Activated CD4-positive, alpha-beta memory T cell treated with anti-CD3 and anti-CD28 coated beads for 36 hours (primary cell): ENCODE measurements at places on chromosomes 16 and 17. TPM values are rescaled to one million over a fixed set of nuclear protein-coding genes. Genes with fewer than 3 reads are reported as not detected.
A peak's percentile ranks its signal among the peaks of the same experiment; 100 is the strongest.

DNA sequence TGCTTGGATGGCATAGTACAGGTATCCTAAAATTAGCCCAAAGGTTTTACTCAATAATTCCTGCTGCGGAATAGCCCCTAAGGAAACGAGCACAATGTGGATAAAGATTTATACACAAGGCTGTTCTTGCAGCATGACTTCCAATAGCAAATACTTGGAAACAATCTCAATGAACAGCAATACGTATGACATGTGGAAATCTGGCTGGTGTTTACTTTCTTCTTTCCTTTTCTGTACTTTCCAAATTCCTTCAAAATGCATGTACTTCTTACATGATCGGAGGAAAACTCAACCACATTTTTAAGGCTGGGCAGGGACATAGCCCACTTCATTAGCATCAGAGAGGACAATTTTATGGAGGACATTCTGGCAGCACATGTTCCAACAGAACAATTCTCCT lies 86.6 kb downstream of the C16orf95 start:
- no peak for DNase-seq
- H3K27me3 ChIP-seq = peaks cover under 1% of the 10 kb centered on the region
- no peaks in the 10 kb centered on the region for H3K4me1 ChIP-seq
- H3K4me3 ChIP-seq = no peak overlapping the region
- H3K36me3 ChIP-seq = no peaks in the 10 kb centered on the region

The MYO15B gene
- total RNA-seq = 20.5 TPM

GRCh38 chr17:65072660-65073071 lies 16.1 kb upstream of the GNA13 start:
- no peaks in the 10 kb centered on the region for H3K4me1 ChIP-seq
- DNase-seq = no peak
- no peak overlapping the region for H3K27ac ChIP-seq
- H3K27me3 ChIP-seq = no peaks in the 10 kb centered on the region
- H3K4me3 ChIP-seq = no peak overlapping the region

DNA sequence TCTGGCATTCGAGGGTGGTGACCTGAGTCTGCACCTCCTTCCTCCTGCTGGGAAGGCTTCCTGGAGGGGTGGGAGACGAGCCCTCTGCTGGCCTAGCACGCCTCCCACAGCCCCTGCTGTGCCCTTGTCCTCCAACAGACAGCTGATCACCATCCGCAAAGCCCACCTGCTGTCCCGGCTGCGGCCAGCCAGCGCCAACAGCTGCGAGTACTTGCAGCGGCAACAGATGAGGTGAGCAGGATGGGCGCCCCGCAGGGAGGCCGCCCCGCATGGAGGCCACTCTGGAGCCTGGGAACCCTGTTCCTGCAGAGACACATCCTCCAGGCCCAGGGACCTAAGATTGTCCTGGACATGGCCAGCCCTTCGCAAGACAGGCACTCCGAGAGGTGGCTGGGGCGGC lies 21.6 kb downstream of the UBALD1 start:
- DNase-seq = no peak
- no peaks in the 10 kb centered on the region for H3K27me3 ChIP-seq

- no peaks in the 10 kb centered on the region for H3K27me3 ChIP-seq
- no peaks in the 10 kb centered on the region for H3K4me1 ChIP-seq
- no peaks in the 10 kb centered on the region for H3K36me3 ChIP-seq
- no peak for DNase-seq
- no peak overlapping the region for H3K27ac ChIP-seq
Observed at GRCh38 chr17:71664861-71665260, 456.0 kb upstream of the SOX9 start.

The ABCA10 gene
- 0.38 TPM for total RNA-seq

DNA sequence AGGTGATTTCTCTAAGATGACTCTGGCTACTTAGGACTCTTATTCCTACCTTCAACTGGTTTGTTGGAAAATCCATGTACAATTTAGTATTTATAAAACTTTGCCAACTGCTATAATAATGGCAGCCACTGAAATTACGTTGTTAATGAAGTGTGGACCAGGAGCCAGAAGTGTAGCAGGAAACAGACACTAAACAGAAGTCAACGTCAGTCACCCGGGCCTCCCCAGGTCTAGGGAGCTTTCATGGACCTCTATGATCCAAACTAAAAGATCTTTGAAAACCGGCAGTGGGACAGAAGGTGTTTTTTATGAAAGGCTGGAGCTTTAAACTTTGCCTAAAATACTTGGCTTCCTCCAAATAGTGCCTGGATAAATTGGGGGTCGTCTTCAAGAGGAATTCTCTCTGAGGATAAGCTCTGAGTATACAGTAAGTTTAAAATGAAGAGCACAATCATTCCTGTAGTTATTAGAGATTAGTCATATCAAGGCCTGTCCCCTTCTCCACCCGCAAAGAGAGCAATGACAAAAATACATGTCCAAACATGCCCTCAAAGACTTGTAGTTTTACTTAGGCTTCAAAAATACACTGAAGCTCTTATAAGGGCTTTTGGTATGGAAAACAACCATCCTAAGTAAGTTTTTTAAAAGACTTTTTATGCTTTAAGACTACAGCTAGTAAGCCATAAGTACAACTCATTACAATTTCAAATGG lies 34.6 kb downstream of the DCUN1D3 start:
- H3K36me3 ChIP-seq = peaks cover 6% of the 10 kb centered on the region
- no peak overlapping the region for H3K4me3 ChIP-seq
- no peaks in the 10 kb centered on the region for H3K27me3 ChIP-seq
- peaks cover 26% of the 10 kb centered on the region for H3K4me1 ChIP-seq
- H3K27ac ChIP-seq = peak overlapping the region; percentile 66
- no peak for DNase-seq

DNA sequence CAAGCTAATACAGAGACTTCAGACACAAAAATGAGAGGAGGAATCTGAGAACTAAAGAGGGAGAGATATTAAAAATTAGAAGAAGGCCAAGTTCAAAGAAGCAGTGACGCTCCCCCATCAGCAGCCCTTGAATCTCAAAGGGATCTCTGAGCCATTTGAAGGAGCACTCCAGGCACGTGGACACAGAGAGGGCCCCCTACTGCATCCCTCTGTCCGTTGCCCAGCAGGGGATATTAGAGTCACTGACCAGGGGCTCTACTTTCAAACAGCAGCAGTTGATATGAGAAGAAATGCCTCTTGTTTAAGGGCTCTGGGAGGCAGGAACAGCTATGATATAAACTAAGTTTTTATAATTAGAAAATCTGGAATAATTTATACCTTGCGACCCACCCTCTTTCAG lies 479.0 kb upstream of the SALL1 start:
- H3K27me3 ChIP-seq = no peaks in the 10 kb centered on the region
- no peaks in the 10 kb centered on the region for H3K4me1 ChIP-seq
- no peak for DNase-seq
- no peaks in the 10 kb centered on the region for H3K36me3 ChIP-seq
- H3K4me3 ChIP-seq = no peak overlapping the region

The CBFA2T3 gene
- total RNA-seq = not detected

DNA sequence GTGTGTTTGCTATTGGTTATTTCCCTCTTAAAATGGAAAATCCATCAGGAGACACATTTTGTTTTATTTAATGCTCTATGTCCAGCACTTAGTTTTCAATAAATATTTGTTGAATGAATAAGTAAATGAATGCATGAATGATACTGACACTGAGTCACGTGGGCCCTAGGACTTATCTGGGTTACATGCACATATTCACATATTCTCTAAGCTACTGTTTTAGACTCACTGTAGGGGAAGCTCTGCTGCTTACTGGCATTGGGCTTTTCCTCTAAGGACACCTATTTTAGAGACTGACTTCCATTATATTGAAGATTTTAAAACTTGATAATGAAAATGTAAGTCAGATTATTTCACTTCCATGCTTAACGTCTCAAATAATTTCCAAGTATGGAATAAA lies 327.2 kb downstream of the UTP18 start:
- H3K4me3 ChIP-seq = no peak overlapping the region
- H3K27me3 ChIP-seq = peaks cover 1% of the 10 kb centered on the region
- no peak overlapping the region for H3K27ac ChIP-seq
- H3K4me1 ChIP-seq = no peaks in the 10 kb centered on the region
- no peak for DNase-seq

DNA sequence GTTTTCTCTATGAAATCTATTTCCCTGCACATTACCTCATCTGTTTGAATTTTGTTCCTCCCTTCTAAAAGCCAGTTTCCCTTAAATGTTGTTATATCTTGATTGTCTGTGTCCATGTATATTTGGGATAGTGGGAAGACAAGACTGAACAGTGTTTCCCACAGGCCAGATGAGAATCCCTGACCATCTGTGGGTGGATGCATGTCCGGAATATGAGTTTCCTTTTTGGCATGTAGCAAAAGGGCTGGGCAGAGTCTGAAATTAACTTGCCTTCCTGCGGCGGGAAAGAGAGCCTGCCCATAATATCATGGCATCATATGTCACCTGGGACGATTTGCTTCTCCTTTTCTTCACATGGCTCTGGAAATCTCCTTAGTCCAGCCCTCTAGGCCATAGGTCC lies 385.8 kb upstream of the MAF start:
- DNase-seq = no peak
- H3K27me3 ChIP-seq = no peaks in the 10 kb centered on the region
- no peaks in the 10 kb centered on the region for H3K4me1 ChIP-seq
- no peak overlapping the region for H3K4me3 ChIP-seq
- no peak overlapping the region for H3K27ac ChIP-seq
- H3K36me3 ChIP-seq = no peaks in the 10 kb centered on the region

The CCL3 gene
- 981 TPM for total RNA-seq

DNA sequence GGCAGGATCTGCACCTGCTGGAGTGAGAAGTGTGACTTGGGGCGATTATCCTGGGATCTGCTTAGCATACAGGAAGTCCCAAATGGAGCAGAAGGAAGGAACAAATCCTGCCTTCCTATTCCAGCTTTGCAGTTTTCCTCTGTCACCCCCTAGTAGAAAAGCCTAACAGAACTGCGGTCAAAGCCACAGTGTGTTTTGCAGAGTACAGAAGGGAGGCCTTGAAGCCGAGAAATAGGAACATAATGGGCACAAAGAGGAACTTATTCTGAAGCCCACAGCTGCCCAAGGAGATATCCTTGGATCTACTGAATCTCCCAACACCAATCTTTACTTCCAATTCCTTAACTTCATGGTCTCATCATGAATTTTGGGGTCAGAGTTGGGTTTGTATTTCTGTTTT lies 8.5 kb downstream of the KRTAP1-5 start:
- no peak overlapping the region for H3K4me3 ChIP-seq
- DNase-seq = no peak
- no peak overlapping the region for H3K27ac ChIP-seq
- peaks cover 5% of the 10 kb centered on the region for H3K27me3 ChIP-seq
- H3K36me3 ChIP-seq = no peaks in the 10 kb centered on the region

- no peak for DNase-seq
- peaks cover 9% of the 10 kb centered on the region for H3K27me3 ChIP-seq
- H3K27ac ChIP-seq = no peak overlapping the region
- no peak overlapping the region for H3K4me3 ChIP-seq
Observed at GRCh38 chr16:86120201-86121192, 221.5 kb downstream of the IRF8 start.

GRCh38 chr17:43175213-43176118 lies 4.5 kb downstream of the NBR1 start:
- no peaks in the 10 kb centered on the region for H3K27me3 ChIP-seq
- peaks cover 28% of the 10 kb centered on the region for H3K36me3 ChIP-seq
- no peak for DNase-seq
- peaks cover 41% of the 10 kb centered on the region for H3K4me1 ChIP-seq

The OR3A3 gene
- total RNA-seq = not detected

- peak overlapping the region; percentile 92 for H3K4me3 ChIP-seq
- peak; percentile 87 for DNase-seq
- peak overlapping the region; percentile 89 for H3K27ac ChIP-seq
- H3K36me3 ChIP-seq = no peaks in the 10 kb centered on the region
- H3K27me3 ChIP-seq = no peaks in the 10 kb centered on the region
Observed at GRCh38 chr17:67378454-67379250, 1.6 kb downstream of the PITPNC1 start.

The GRAPL gene
- 3.5 TPM for total RNA-seq

GRCh38 chr17:35841505-35841904 lies 27.2 kb downstream of the HEATR9 start:
- H3K36me3 ChIP-seq = peaks cover 48% of the 10 kb centered on the region
- H3K4me1 ChIP-seq = peaks cover 6% of the 10 kb centered on the region
- no peaks in the 10 kb centered on the region for H3K27me3 ChIP-seq
- H3K27ac ChIP-seq = no peak overlapping the region
- no peak overlapping the region for H3K4me3 ChIP-seq

DNA sequence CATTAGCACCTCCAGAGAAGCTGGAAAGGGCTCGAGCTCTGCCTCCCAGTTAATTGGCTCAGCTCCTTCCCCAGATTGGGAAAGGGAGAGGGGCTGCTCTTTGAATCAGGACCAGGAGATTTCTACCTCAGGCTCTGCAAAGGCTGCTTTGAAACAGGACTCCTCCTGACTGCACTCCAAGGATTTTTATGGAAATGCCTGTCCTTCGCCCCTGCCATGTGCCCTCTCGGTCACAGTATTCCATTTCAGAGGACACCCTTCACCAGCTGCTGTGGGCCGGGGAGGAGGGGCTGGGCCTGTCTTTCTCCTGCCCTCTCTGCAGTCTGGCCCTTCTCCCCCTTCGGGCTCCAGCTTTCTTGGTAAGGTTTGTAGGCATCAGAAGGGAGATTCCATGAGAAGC lies 13.6 kb downstream of the MRM1 start:
- no peak for DNase-seq
- H3K4me3 ChIP-seq = no peak overlapping the region
- H3K27me3 ChIP-seq = no peaks in the 10 kb centered on the region
- no peak overlapping the region for H3K27ac ChIP-seq

DNA sequence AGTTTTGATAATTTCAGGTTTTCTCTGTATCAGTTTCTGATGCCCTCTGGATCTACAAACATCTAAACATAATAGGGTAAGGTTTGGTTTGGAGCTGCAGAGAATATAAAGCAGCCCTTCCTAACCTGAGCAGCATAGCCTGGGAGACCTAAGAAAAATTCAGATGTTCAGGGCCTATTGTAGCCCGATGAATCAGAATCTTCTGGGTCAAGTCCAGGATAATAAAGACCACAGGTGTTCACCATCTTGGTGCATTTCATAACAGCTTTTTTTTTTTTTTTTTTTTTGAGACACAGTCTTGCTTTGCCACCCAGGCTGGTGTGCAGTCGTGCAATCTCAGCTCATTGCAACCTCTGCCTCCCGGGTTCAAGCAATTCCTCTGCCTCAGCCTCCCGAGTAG lies 19.7 kb upstream of the ARHGAP17 start:
- no peak overlapping the region for H3K4me3 ChIP-seq
- no peak overlapping the region for H3K27ac ChIP-seq
- H3K36me3 ChIP-seq = no peaks in the 10 kb centered on the region

DNA sequence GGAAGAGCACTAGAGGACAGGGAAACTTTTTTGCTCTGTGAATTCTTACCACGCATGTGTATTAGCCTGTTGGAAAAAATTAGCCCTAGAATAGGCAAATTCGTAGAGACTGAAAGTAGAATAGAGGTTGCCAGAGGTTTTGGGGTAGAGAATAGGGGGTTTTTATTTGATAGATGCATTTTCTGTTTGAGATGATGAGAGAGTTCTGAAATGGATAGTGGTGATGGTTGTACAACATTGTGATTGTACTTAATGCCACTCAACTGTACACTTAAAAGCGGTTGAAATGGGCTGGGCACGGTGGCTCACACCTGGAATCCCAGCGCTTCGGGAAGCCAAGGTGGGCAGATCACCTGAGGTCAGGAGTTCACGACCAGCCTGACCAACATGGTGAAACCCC lies 8.0 kb upstream of the DOC2B start:
- peaks cover 12% of the 10 kb centered on the region for H3K27me3 ChIP-seq
- H3K4me3 ChIP-seq = no peak overlapping the region
- no peaks in the 10 kb centered on the region for H3K36me3 ChIP-seq

The RFNG gene
- 17.5 TPM for total RNA-seq

The OR4D1 gene
- total RNA-seq = 0.17 TPM

GRCh38 chr16:85447693-85448313 lies 165.3 kb upstream of the GSE1 start:
- no peak overlapping the region for H3K27ac ChIP-seq

The LRRC37A gene
- total RNA-seq = 2.0 TPM

The SHISA6 gene
- not detected for total RNA-seq

The CCL16 gene
- total RNA-seq = not detected
